CD8-positive, alpha-beta memory T cell (primary cell): ENCODE measurements at places on chromosomes 2 and 18. TPM values are rescaled to one million over a fixed set of nuclear protein-coding genes. Genes with fewer than 3 reads are reported as not detected.
A peak's percentile ranks its signal among the peaks of the same experiment; 100 is the strongest.

GRCh38 chr18:36405611-36406010 is 108.1 kb downstream of the FHOD3 start:
- DNase-seq = no peak

GRCh38 chr18:79919089-79919488 is 32.4 kb downstream of the SLC66A2 start:
- DNase-seq = no peak

Gene PLCL1
- polyA plus RNA-seq = 2.0 TPM

Gene RANBP2
- 12.7 TPM for polyA plus RNA-seq

DNA sequence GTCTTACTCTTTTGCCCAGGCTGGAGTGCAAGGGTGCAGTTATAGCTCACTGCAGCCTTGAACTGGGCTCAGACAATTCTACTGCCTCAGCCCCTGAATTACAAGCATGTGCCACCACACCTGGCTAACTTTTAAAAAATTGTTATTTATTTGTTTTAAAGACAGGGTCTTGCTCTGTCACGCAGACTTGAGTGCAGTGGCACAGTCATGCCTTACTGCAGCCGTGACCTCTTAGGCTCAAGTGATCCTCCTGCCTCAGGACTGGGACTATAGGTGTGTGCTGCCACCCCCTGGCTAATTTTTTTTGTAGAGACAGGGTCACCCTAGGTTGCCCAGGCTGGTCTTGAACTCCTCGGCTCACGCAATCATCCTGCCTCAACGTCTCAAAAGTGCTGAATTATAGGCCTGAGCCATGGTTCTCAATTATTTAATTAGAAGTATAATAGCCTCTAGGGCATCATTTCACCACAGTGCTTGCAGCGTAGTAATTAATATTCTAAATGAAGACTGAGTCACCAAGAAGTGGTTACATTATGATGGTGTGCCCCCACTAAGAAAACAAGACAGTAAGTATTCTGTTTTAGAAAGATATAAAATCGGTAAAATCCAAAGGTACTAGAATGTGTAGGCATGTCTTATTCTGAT is 69.6 kb downstream of the EML4 start:
- DNase-seq = peak; percentile 60

DNA sequence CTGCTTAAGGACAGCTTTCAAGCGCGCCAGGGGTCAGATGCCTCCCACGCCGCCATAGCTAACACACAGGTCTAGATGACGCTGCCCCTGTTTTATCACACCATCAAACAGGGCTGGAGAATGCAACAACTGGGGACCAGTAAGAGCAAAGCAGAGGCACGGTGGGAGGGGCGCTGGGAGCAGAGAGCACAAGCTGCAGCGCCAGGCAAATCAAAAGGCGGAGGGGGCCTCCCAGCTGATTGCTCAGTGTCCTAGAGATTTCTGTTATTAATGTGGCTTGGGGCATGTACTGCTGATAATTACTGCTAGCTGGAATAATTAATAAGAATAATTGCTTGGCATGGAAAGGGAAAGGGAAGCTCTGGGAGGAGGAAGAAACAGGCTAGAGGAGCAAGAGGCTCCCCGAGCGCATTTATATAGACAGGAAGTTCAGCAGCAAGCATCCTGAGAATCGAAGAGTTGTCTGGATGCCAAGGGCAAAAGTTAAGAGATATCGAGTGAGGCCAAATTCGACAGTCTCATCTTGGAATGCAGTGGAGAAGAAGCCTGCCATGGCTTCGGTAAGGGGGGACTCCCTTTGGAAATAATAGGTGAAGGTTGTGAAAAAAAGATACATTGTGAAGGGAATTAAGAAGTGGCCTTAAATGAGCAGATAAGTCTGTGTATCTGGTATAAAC is 104.5 kb upstream of the ZNF521 start:
- no peak for DNase-seq

GRCh38 chr2:187364696-187365095 is 83.4 kb downstream of the CALCRL start:
- DNase-seq = no peak

DNA sequence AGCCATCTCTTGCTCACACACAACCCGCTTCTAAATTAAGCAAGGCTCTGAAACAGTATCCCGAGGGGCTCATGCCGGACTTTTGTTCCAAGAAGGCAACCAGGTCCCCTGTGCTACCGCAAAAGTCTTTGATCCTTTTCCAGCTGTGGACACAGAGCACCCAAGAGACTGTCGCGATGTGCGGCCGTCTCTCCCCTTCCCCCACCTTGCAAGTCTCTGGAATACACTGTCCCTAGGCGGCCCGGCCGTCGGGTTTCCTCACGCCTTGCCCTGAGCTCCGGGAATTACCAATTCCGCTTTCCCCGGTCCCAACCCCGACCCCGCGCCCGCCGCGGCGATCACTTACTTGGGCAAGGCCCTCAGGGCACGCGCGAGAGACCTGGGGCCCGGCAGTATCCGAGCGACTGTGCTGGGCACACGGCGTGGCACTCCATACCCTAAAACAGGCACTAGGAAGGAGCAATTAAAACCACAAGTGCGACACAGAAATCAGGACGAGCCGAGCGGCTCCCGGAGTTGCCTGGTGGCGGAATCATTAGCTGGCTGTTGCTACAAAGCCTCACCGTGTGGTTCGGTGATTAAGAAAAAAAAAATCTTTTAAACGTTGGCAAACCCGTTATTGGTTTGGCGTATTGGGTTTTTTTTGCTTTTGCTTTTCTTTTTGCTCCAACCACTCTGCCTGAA is 2.2 kb upstream of the DLX1 start:
- DNase-seq = no peak

DNA sequence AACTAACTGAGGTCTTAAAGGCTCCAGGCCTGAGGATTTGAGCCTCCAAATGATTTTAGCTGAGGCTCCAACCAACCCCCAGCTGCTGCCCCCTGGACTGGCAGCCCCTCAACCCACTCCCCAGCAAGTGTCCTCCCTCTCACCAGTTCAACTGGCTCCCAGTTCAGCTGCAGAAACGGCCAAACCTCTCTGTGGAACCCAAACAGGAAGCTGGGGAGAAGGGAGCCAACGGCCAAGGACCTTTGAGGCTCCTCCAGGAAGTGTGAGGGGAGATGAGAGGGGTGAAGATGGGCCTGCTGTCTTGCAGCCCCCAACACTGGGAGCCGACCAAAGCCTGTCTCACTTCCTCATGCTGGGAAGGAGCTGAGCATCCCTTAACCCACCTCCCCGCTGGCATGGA is 24.9 kb downstream of the ZFP36L2 start:
- no peak for DNase-seq

Gene VWC2L
- polyA plus RNA-seq = not detected

GRCh38 chr2:45282646-45283045 is 273.4 kb upstream of the SIX2 start:
- no peak for DNase-seq

Gene UGT1A4
- not detected for polyA plus RNA-seq

Gene ANO7
- polyA plus RNA-seq = not detected

Gene CHRND
- polyA plus RNA-seq = not detected
